ENCODE measurements at places on chromosomes 5 and 9.

- no peak for DNase-seq
Measured at GRCh38 chr5:9644630-9645029, 14.5 kb upstream of the TAS2R1 start.

DNA sequence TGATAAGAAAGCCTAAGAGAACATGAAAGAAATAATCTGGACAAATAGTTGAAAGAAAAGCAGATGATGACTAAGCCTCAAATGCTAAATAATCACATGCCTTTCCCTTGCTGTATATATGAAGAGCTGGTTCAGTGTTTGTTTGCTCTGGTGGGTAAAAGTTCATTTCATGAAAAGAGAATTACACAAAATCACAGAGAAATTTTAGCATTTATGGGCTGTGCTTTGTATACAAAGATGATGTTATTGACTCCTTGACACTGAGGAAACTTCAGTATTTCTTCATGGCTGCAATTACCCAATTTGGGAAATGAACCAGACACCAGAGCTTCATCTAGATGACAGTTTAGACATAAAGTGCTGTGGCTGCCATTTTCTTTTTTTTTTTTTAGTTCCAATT lies 527.2 kb downstream of the NR2F1-AS1 start:
- DNase-seq: no peak

DNA sequence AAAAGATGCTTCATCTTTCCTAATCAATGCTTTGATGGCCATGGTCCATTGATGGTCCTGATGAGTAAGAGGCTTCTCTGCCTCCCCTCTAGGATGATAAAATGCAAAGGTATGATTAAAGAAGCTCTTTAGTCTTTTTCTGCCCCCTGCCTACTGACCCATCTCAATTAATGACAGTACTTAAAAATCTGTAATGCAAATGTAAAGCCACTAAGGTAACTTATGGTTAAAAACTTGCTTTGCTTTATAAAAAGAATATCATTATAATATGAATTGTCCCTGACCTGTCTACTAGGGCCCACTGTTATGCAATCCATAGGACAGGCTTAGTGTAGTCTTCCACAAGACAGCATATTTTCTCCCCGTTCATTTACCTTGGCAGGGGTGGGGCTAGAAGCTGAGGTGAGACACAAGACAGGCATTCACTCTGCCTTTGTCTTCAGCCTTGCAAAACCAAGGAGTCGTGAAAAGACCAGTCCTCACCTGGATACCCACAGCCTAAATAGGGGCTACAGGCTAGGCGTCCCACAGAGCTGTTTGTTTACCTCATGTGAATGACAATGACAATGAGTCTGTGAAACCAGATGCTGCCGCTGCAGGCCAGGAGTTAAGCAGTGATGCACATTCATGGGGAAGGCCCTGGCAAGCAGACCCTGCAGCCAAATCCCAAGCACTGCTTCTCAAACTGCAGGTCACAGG lies 60.4 kb downstream of the BNC2 start:
- no peak for DNase-seq

DNA sequence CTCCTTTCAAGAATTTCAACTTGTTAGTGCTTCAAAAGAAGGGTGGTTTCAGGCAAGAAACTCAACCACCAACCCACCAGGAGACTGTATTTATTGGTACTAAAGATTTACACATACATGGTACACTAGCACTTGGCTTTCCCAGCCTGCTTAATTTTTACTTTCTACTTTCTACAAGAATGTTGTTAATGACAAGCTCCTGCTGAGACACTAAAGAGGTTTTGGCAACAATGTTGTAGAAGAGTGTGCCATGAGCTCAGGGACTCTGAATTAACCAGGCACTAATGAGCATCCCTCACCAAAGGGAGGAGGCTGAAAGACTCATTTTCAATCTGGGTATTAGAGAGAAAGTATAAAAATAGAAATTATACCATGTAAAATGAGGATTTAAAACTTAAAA lies 195.0 kb downstream of the KIAA0825 start:
- no peak for DNase-seq

- peak; percentile 31 for DNase-seq
Measured at GRCh38 chr5:178551059-178551458, 39.1 kb downstream of the COL23A1 start.

DNA sequence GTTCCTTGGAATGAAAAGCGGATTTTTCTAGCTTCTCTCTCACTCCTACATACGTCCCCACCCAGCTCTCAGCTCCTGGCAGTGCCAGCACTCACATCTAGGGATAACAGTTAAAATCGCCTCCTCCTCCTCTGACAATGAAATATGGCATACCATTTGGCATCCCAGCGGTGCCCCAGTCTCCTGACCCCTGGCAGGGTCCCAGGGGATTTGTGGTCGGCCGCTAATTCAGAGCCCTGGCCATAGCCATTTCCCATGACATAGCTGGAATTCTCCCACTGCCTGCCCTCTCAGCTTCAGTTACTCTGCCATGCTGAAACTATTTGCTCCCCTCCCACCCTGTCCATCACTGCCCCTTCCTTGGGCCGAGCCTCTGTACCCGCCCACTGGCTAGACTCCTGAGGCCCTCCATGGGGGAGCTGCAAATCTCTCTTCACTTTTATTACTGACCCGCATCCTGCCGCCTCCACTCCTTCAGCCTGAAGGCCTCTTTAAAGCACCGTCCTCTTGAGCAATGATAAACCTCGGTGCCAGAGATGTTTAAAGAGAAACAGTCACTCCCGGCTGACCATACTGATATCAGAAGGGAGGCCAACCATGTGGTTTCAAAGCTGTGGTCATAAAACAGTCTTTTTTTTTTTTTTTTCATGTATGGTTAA lies 139.8 kb downstream of the SLIT3 start:
- DNase-seq: peak; percentile 89

GRCh38 chr5:139012176-139012575 lies 137.0 kb upstream of the LRRTM2 start:
- DNase-seq: no peak

DNA sequence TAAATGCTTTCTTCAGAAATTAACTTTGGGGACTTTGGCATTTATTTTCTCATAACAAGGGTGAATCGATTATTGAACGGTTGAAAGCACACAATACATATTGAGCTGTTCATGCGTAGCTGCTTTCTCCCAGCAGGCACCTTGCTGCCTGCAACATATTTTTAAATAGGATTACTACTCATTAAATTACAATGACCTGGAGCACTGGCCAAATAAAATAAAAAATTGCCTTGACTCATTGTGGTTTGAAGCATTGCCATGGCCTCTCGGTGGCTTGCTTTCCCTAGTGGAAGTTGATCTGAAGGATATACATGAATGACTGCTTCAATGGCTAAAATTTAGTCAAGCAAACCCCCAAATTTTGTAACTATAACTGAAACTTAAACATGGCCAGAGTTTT lies 181.6 kb upstream of the NUDT12 start:
- DNase-seq: no peak

DNA sequence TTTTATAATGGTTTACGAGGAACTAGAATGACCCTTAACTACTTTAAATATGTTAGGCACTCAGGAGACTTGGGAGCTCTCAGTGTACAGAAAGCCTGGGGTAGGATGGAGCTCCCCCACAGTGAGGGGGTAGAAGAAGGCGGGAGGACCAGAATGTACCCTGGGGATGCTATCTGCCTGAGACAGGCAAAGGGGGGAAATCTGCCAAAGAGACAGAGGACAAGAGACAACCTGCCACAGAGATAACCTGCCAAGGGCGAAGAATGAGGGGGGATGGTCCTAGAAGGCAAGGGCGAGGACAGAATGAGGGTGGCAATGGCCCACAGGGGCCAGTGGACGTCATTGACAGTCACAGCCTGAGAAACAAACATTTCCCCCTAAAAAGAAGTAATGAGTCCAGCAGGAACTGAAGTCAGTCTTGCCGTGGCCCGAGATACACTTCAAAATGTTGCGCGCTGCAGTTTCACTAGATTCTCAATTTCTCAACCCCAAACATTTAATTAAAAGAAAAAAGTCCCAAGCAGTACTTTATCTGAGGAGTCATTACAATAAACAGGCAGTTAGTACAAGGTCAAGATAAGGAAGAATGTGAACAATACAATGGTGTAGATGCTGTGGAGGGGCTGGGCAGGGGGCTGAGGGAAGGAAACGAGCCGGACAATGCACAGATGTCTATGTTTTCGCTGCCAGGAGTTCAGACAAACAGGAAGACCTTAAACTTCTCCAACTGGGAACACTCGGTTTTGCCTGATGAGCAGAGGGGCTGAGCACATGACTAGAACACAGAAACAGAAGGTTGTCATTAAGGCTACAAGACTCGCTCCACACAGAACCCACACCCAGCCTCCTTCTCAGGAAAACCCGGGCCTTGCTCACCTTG lies 125.0 kb downstream of the LHFPL2 start:
- no peak for DNase-seq

GRCh38 chr9:19216466-19216865 lies 14.0 kb upstream of the DENND4C start:
- DNase-seq: no peak

- no peak for DNase-seq
Measured at GRCh38 chr5:79329453-79329852, 93.5 kb downstream of the JMY start.

DNA sequence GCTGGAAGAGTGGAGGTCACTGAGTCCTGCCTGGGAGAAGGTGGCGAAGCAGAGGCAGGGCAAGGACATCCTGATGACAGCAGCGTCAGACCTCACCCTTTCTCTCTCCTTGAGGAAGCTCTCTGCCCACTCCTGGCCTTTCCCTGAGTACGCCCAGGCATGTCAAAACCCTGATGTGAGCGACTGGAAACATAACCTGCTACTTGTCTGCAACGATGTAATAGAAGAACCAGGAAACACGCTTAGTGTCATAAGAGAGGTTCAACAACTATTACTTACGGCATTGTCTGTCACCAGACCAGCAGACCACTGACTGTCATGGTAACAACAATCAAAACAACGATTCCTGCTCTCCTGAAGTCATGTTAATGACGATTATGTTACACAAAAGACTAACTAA lies 152.4 kb downstream of the ACTL7B start:
- no peak for DNase-seq

GRCh38 chr5:83092619-83093018 lies 15.3 kb downstream of the XRCC4 start:
- no peak for DNase-seq

- no peak for DNase-seq
Measured at GRCh38 chr9:114606597-114607207, 4.4 kb upstream of the TMEM268 start.
